ENCODE measurements at places on chromosomes 16 and 17.

GRCh38 chr17:2138318-2138717, 83.4 kb downstream of the HIC1 start:
- no peak overlapping the region for H3K27ac ChIP-seq
- peak; percentile 55 for DNase-seq

GRCh38 chr17:60094754-60095153, 16.0 kb upstream of the HEATR6 start:
- H3K4me1 ChIP-seq, result no peaks in the 10 kb centered on the region
- no peak overlapping the region for H3K27ac ChIP-seq
- no peaks in the 10 kb centered on the region for H3K36me3 ChIP-seq
- H3K4me3 ChIP-seq, result no peak overlapping the region
- DNase-seq, result no peak

DNA sequence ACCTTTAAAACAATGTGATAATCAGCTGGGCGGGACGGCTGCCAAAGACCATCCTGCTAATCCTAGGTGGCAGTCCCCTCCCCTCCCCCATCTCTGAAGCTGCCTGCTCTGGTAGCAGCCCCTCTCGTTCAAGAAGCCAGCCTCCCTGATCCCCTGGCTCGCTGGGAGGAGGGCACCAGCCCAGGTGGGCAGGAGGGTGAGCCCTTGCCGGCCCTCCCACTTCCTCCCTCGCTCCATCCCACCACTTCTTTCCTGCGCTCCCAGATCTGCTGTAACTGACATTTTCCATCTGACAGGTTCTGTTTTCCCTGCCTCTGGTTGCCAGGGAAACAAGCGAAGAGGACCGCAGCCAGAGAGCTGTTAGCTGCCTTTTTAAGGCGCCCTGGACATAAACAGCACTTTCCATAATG, 155.7 kb upstream of the TNRC6C start:
- H3K27ac ChIP-seq, result no peak overlapping the region
- H3K4me3 ChIP-seq, result no peak overlapping the region
- H3K27me3 ChIP-seq, result no peaks in the 10 kb centered on the region

- DNase-seq, result no peak
- H3K27me3 ChIP-seq, result no peaks in the 10 kb centered on the region
- H3K27ac ChIP-seq, result no peak overlapping the region
- H3K36me3 ChIP-seq, result peaks cover 14% of the 10 kb centered on the region
These were observed 10.4 kb downstream of the HSD11B2 start for GRCh38 chr16:67441271-67441753.

DNA sequence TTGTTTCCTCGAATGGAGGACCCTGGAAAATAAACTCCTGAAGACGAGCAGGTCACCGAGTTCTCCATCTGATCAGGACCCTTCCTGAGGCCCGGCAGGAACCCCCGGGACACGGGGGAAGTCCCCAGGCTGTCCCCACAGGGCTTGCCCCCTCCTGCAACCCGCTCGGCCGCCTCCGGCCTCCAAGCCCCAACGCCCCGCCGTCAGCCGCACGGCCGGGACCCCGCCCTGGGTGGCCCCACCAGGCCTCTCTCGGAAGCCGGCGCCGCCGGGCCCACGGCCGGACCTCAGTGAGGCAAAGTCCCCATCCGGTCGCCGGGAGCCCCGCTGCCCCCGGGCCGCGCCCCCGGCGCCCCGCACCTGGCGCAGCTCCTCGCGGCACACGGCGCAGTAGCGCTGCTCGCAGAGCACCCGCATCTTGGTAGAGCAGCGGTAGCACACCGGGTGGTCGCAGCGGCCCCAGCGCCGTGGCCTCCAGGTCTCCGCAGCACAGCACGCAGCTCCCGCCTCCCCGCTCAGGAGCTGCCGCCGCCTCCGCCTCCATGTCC, 383 bp downstream of the ZNF598 start:
- H3K4me3 ChIP-seq, result peak overlapping the region; percentile 69
- no peaks in the 10 kb centered on the region for H3K27me3 ChIP-seq
- peak overlapping the region; percentile 79 for H3K27ac ChIP-seq
- peaks cover 38% of the 10 kb centered on the region for H3K4me1 ChIP-seq
- DNase-seq, result no peak
